ENCODE measurements at places on chromosomes 11 and 22. TPM values are rescaled to one million over a fixed set of nuclear protein-coding genes. Genes with fewer than 3 reads are reported as not detected.

DNA sequence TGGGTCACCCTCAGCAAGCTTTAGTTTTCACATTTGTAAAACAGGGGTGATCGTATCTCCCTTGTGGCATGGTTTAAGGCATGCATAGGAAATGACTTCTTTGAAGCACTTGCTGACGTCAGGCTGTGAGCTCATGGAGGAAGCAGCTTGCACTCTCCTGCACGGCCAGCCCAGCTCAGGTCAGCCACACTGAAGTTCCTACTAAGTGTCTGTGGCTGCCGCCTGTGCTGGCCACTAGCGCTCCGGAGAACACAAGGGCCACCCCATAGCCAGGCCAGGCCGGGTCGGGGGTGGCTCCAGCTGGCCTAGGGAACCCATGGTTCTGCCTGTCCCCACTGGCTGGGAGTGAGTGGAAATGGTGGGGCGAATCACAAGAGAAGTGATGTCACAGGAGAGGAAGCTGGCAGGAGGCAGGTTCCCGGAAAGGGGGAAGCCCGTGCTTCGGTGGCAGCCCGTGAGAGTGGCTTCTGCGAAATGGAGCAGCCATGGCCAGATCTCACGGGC, 28.2 kb downstream of the KCTD17 start:
- DNase-seq = no peak

DNA sequence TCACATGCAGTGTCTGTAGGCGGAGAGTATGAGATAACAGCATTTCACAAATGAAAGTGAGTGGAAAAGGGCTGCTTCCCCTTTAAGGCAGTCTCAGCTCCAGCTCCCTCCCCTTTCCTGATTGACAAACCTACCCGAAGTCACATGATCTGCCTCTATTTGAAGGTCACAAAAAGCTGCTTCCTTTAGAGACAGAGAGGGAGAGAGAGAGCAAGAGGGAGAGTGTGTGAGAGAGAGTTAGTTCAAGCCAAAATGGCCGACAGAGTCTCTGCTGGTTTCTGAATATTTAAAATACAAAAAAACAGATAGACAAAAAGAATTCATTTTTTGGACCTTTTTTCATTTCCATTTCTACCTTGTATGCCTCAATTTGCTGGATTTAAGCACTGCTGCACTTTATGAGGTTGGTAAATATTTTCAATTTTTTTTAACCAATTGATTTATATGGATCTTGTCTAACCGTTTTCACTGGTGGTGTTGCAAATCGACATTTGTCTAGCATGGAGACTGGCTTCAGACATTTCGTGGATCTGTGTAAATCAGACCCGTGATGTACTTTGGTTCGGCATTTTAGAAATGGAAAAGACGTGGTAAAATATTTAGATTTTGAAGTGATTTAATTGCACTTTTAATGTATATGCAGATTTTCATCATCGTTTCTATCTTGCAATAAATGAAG, at the start of gene TNRC6B:
Gene TNRC6B, plus strand, starts transcription at position 188 of the 679 bp plus-strand sequence. Its CDS starts 211 bp downstream, at position 399.
- peak; percentile 83 for DNase-seq

- DNase-seq = no peak
These were observed 766 bp upstream of the ZNHIT2 start for GRCh38 chr11:65118097-65118837.

DNA sequence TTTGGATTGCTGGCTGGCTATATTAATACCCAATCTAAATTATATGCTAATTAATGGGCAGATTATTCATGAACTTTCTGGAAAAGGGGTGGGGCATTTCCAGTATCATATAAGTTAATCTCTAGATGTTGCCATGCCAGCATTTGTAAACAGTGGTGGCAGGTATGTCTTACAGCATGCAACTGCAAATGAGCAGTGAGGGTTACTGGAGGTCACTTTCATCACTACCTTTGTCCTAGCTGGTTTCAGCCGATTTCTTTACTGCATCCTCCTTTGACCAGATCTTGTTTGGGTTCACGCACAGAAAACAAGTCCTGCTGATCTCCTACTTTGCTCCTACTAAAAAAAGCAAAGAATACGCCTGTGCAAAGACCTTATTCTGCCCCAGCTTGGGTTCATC, 89.1 kb upstream of the USP47 start:
- no peak for DNase-seq

GRCh38 chr11:106533046-106533445, 455.6 kb downstream of the AASDHPPT start:
- DNase-seq = no peak

DNA sequence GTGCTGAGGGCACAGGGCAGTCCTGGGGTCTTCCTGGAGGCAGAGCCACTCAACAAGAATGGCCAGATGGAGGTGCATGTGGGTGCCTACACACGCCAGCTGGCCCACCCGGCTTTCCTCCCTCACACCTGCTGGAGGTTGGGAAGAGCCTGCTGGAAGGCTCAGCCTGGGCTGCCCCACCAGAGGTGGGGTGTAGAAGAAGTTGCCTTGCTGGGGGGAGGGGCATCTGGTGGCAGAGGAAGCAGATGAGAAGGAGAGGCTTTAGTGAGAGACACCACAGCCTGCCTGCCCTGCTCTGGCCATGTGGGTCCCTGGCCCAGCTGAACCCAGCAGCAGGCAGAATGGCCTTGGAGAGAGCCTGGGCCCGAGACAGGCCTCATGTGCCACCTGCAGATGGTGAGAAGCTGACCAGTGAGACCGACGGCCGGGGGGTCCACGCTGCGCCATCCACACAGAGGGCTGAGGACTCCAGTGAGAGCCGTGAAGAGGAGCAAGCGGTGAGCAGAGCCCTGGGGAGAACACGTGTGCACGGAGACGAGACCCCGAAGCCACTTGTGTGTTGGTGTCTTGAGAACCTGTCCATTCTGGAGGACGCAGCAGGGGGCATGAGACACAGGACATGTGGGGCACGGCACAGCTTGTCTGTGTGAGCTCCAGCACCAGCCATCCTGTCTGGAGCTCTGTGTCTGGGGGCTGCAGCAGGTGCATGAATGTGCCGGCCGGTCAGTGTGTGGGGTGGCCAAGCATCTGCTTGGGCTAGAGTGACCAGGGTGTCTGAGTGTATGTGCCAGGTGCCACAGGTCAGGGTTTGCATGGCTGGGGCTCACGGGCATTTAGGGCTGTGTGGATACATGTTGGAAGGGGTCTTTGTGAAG, 2.7 kb downstream of the B4GALNT4 start:
- DNase-seq = no peak

- no peak for DNase-seq
These were observed 22.8 kb downstream of the PICALM start for GRCh38 chr11:86046116-86046515.

GRCh38 chr22:45226503-45227186, 14.0 kb downstream of the KIAA0930 start:
- no peak for DNase-seq

GRCh38 chr11:124442442-124442841, 3.1 kb downstream of the OR8B8 start:
- no peak for DNase-seq

The PYGM gene
- not detected for total RNA-seq

The NTM gene
- 0.34 TPM for total RNA-seq

The SHANK3 gene
- total RNA-seq = 0.22 TPM

The LRRC32 gene
- 8.1 TPM for total RNA-seq

All from SJSA1 (cell line).